GM23338 (cell line): ENCODE measurements at places on chromosomes 1 and 21. TPM values are rescaled to one million over a fixed set of nuclear protein-coding genes. Genes with fewer than 3 reads are reported as not detected.

DNA sequence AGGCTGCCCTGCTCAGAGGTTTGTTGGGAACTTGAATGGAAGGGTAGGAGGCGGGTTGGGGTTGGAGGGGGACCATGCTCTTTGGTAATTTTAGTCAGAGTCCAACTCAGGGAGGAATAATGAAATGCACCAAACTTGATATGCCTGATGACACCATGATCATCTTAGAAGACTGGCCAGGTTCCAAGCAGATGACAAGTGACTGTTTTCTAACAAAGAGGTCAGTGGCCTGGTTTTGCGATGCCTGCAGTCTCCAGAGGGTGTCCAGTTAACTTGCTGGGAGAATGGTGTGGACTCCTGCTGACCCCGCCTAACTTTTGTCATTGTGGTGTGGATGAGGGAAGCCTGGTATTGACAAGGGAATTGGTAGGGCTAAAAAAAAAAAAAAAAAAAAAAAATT is 12.4 kb downstream of the VANGL1 start:
- no peak for DNase-seq

The HTR1D gene
- 4.1 and 4.7 TPM in 2 replicates for total RNA-seq

The PDC gene
- not detected in 2 replicates for total RNA-seq

The PGBD5 gene
- 16.6 and 17.0 TPM in 2 replicates for total RNA-seq
